ENCODE measurements at places on chromosomes 1 and 21. TPM values are rescaled to one million over a fixed set of nuclear protein-coding genes. Genes with fewer than 3 reads are reported as not detected.

- ATAC-seq: no peak
Measured at GRCh38 chr1:31765516-31765915, 1.4 kb upstream of the ADGRB2 start.

DNA sequence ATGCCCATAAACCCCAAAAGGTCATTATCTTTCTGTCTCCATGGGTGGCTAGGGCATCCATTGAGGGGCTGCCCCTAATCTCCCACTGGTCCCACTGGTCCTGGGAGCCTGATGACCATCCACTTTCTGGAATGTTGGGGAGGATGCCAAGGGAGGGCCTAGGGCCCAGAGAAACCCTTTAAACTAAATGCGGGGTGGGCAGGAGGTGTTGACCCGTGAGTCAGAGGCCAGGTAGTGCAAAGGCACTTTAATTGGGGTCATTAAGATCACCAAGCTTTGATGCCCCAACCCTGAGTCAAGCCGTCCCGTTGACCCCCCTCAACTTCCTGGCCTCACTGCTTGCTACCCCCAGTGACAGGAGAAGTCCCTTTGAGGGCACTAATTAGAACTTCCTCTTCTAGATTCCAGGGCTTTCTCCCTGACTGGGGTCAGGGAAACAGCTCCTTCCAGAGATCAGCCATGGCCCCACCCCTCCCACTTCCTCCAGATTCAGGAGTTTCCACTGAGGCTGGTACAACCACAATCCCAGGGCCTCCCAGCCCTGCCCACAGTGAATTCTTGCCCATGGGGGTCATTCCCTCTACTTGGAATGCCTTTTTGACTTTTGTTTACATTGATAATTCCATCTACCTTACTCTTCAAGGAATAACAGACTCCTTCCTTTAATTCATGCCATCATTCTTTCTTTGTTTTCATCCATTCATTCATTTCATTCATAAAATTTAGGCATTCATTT, 15.5 kb upstream of the SERINC2 start:
- no peak for ATAC-seq

DNA sequence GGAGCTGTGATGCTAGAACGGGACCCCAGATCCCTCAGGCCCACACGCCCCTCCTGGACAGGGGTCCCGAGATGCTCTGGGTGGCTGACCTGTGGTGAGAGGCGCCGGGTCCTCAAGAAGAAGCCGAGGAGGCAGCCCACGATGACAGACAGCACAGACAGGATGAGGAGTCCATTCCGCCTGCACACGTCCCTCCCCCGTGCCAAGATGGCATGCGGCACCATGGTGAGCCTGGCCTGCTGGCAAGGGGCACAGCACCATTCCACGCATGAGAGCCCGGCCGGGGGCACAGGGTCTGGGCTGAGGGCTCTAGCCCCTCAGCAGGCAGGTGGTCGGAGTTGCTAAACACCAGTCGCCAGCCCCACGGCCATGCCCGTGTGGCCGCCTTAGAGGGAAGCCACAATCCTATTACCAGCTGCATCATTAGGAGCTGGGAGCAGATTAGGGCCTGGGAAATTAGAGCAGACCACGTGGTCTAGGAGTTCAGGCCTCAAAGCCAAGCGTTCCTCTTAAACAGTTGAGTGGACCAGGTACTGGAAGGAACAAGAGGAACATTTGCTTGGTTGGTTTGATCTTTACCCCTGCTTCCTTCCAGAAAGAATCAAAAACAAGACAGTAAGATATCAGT, at the start of gene SLC1A7:
Gene SLC1A7 (minus strand): TSS at position 413 of the 628 bp plus-strand sequence. CDS start 189 bp downstream, at position 224.
- ATAC-seq: no peak

DNA sequence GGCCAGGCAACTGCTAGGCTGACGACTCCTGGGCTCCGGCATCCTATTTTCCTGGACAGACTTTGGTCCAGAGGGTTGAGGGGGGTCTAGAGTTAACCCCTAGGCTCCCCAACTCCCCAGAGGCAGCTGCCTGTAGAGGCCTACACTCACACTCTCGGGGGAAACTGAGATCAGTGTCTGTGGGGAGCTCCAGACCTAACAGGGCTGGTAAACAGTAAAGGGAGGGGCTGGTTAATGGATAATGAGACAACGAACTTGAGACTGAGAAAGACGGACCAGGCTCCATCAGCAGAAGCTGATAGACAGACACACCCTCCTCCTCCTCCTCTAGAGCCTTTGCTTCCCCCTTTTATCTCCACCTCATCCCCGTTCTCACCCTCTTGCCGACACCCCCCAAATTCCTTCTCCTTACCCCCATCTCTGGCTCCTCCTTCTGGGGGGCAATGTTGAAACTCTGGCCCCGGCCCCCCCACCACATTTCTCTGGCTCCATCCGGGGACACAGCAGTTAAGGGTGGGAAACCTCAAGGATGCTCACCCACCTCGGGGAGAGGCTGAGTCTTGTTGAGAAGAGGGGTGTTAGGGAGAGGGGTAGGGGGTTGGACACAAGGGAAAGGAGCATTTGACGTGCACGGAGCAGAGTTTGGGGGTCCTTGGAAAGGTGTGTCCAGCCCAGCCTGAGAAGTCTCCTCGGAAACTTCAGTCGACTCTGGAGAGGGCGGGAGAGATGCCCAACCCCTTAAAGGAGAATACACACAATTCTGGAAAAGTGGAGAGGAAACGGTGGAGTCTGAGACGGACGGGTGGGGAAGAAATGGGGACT, at the start of gene MTMR11:
Gene MTMR11 (minus strand): TSS at position 710 of the 822 bp plus-strand sequence. CDS start 232 bp downstream, at position 478.
- ATAC-seq: no peak

GRCh38 chr1:118563981-118564951, 379.2 kb upstream of the SPAG17 start:
- peak; percentile 26 for ATAC-seq

- no peak for ATAC-seq
Measured at GRCh38 chr1:167161242-167161641, 59.4 kb upstream of the POU2F1 start.

- ATAC-seq: peak; percentile 10
Measured at GRCh38 chr21:42495765-42496119, 282 bp downstream of the RSPH1 start.

ATP1A4 gene
- total RNA-seq: 0.25 TPM

LEMD1 gene
- total RNA-seq: 46.8 TPM

WNT9A gene
- 0.94 TPM for total RNA-seq

TMEM222 gene
- total RNA-seq: 32.3 TPM

CA6 gene
- total RNA-seq: 0.21 TPM
